Esophagus squamous epithelium (tissue), 5 donors: ENCODE measurements at places on chromosomes 6 and 20.

DNA sequence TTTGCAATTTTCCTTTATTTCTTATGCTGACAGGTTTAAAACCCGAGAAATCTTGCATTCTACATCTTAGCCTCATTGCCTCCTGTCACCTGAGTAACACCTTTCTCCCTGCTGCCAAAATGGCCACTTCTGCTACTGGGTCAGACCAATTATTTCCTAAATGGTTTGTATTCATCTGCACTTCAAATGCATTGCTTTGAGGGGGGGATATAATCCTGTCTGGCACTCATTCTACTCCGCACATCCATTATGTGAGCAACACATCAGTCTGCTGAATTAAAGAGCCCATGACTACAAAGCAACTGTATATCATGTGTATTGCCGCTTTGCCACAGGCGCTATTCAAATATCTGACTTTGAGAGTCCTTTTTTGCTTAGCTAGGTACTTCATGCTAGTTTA is 141.6 kb upstream of the TSHZ2 start:
- DNase-seq = no peak

GRCh38 chr20:46831633-46832011 is 63.0 kb upstream of the EYA2 start:
- no peak for DNase-seq

DNA sequence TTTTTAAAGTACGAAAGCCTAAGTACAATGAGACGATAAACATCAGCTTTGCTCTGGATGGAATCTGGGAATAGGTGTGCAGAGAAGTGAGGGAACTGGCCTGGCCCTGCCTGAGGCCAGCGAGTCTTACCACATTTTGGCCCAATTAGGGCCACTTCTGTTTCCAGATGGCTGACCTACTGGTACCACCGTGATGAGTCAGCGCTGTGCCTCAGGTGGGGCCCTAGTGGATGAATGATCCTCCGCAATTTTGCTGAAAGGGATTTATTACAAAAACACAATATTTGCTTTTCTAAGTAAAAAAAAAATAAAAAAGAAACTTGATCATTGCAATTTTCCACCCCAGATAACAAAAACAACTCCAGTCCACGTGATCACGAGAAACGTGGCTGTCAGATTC is 22.5 kb downstream of the INSM1 start:
- no peak for DNase-seq

GRCh38 chr6:108236791-108237190 is 24.0 kb downstream of the SNX3 start:
- no peak for DNase-seq

- DNase-seq = no peak
Observed at GRCh38 chr20:6920991-6921613, 153.6 kb downstream of the BMP2 start.

- no peak for DNase-seq
Observed at GRCh38 chr20:3710703-3711483, 1.5 kb downstream of the SIGLEC1 start.
